Stimulated activated CD4-positive, alpha-beta T cell treated with anti-CD3 and anti-CD28 coated beads, Interleukin-4, amount 100 ng/mL, for 4 hours (primary cell): ENCODE measurements at places on chromosomes 4 and X.

DNA sequence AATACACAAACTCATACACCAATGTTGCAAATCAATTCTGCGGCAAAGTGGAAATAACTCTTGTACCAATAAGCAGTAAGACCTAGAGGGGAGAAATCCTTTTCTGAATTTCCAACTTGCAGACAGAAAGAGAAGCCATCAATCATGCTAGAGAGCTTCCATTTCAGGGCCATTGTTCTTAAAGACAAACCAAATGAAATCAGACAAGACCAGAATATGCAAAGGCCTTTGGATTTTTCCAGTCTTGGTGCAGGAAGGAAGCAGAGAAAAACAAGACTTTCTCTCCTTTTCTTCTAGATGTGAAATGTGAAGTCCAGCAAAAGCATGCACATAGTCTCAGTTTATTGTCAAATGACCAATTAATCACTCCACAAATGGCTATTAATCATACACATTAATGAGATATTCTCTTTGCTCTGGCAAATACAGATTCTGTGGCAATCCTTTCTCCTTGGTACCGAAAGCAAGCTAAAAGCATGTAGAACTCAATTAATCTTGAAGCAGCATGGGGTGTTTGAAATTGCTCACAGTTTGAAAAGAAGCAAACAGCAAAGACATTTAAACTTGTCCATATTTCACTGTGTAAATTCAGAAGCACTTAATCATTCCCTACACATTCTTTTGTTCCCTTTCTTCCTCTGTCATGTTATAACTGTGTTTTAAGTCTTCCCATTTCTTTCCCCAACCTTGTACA is 466.1 kb downstream of the GPAT3 start:
- DNase-seq: no peak

DNA sequence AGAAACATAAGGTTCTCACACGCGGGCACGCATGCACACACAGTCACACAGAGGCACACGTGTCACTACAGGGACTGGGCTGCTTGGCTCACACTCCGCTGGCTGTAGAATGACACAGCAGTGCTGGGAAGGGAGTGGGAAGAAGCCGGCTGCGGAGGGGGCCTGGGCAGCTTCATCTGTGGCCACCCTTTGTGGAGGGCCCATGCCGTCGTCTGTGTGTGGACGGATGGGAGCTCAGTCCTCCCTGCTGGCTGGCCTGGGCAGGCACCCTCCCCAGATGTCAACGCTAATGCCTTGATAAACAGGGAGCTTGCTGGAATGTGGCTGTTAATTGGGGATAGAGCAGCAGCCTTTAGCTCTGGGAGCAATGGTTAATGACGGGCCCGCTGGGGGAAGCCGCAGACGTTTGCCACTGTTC is 621.1 kb downstream of the BCOR start:
- no peak for DNase-seq

DNA sequence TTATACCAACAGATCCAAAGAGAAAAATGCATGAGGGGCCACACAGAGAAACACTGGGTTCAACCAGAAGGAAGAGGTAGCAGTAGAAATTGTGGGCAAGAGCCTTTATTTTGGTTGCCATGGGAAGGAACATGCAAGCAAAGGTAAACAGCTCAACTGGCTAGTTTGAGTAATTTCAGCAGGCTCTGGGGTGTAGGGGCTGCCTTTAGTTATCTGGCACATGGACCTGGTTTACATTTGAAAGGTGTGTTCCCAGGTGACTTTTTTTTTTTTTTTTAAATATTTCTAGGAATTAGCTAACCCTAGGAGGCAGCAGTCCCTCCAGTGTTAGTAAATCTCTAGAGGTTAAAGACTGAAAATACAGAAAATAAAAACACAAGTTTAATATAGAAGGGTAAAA is 481.9 kb downstream of the ACTRT1 start:
- DNase-seq: no peak

GRCh38 chr4:113645771-113646441 is 115.6 kb downstream of the CAMK2D start:
- DNase-seq: no peak

- no peak for DNase-seq
These were observed 38.3 kb downstream of the SYTL5 start for GRCh38 chrX:38044701-38045100.

DNA sequence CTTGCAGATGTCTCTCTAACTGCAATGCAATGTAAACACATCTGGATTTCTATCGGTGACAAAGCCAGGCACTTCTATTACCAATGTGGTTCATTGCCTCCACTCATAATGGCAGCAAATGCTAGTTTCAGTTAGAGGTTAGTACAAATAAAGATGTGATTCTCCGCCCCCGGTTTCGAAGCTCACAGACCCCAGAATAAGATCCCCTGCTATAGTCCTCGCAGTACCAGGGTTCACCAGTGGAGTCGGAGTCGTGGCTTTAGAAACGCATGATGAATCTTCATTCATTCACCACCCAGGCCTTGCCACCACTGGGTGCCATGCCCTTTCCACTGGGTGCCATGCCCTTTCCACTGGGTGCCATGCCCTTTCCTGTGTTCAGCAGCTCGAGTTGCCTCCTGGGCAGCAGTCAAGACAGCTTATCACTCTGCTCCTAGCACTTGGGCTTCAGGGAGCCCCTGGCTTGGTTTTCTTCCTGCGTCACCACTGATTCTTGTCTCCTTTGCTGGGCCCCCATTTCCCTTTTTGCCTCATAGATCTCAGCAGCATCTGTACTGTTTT is 3.5 kb upstream of the NAA10 start:
- no peak for DNase-seq

DNA sequence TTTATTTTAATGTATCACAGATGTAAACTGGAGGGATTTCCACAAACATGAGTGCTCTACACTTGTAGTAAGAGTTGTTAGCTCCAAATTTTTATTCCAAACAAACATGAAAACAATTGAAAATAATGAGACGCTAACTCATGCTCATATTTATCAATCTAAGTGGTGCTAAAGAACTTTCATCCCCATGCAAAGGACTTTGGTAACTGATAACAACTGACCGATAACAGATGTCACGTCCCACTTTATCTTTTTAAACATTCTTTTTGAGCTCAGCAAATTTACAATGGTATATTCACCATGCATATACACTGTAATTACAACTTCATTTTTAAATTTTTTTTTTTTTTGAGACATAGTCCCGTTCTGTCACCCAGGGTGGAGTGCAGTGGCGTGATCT is 15.6 kb upstream of the MAOA start:
- DNase-seq: no peak

DNA sequence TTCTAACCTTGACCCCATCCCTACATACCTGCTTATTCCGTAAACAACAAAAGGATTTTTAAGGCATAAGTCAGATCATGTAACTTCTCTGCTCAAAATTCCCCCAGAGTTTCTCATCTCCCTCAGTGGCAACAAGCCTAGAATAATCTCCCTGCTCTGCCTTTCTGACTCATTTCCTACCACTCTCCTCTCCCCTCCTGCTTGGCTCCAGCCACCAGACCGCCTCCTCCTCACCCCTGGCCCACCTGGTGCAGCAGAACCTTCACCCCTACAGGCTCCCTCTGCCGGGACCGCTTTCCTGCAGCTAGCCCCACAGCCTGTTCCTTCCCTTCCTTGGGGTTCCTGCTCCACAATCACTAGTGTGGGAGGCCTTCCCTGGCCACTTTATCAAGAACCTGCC is 32.1 kb downstream of the TSPAN5 start:
- DNase-seq: no peak

DNA sequence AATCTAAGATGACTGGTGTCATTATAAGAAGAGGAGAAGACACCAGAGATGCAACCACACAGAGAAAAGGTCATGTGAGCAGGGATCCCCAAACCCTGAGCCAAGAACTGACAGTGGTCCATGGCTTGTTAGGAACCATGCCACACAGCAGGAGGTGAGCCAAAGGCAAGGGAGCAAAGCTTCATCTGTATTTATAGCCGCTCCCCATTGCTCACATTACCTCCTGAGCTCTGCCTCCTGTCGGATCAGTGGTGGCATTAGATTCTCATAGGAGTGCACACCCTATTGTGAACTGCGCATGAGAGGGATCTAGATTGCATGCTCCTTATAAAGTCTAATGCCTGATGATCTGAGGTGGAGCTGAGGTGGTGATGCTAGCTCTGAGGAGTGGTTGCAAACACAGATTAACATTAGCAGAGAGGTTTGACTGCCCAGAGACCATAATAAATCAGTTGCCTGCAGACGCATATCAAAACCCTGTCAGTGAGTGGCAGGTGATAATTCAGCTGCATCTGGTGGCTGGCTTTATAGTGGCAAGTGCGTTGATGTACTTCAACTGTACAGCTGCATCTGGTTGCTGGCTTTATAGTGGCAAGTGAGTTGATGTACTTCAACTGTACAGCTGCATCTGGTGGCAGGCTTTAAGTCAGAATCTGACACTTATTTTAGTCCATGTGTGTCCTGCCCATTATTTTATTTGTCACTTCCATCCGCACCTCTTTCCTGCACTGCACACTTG is 19.8 kb upstream of the CXCL2 start:
- no peak for DNase-seq

DNA sequence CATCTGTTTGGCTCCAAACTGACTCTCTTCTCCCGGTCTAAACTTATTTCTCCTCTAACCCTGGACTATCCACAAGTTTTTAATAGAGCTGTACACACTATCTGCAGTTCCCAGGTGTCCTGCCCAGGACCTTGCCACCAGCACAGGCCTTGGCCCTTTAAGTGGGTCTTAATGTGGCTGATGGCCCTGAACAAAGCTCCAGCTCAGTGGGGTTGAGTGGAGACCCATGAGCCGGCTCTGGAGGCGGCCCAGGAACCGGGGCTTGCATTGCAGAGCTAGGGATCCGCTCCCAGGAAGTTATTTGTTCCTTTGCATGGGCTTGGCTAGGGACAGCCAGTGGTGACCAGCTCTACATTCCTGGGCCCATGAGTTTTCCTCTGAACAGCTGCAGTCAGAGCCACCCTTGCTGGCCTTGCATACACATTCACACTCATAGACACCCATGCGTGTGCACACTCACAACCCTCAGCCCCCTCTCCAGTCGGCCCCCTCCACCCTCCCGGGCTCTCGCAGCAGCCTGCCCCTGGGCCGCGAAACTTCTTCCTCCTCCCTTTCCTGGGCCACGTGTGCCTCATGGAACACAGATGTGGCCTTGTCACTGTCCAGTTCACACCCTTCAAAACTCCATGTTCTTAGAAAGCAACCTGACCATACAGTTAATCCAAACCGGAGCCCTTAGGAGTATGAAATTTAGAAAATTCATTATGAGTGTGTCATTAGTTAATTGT is 58.2 kb downstream of the GPR143 start:
- DNase-seq: no peak

DNA sequence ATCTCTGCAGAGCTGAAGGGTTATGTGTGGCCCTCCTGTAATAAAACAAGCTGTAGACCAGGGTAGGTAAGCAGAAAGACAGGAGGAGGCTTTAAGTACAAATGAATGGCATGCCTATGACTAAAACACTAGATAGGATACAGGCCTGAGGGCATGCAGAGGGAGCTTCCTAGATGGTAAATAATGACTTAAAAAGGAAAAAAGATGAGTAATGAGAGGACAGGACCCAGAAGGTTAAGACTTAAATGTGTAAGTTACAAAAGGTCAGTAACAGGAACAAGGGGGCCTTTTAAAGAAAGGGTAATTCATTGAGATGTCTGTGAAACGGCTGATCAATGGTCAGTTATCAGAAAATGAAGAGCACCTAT is 194.8 kb downstream of the SOWAHB start:
- no peak for DNase-seq

DNA sequence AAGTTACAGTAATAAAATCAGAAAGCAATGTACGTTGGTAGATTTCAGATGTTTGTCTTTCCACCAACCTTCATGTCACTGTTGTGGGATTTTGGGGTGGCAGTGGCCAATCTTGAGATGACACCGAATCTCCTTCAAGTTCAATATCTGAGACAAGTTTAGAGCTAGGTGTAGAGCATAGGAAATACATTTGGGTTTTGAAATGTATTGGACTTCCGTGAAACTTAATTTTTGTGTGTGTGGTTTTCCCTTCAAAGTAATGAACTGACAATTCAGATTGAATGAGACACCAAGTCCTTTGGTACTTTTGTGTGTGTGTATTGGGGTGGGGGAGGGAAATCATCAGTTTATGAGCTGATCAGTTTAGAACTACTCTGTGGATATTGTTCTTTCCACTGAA is 1.8 kb downstream of the WDR44 start:
- DNase-seq: no peak

GRCh38 chr4:15714646-15715435 is 12.0 kb downstream of the BST1 start:
- DNase-seq: no peak

- DNase-seq: no peak
These were observed 301.0 kb downstream of the KCTD8 start for GRCh38 chr4:44147571-44148075.

DNA sequence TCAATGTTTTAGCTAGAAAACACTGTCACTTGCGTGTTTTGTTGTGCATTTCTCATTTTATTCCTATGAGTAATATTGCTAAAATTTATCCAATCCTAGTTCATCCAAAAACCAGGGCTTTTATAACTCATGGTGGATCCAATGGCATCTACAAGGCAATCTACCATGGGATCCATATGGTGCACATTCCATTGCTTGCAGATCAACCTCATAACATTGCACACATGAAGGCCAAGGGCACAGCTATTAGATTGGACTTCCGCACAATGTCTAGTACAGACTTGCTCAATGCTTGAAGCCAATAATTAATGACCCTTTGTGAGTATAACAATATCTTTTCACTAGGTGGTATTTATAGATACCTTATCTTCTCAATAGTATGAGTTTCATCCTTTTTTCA is 57.2 kb upstream of the UGT2B7 start:
- no peak for DNase-seq

DNA sequence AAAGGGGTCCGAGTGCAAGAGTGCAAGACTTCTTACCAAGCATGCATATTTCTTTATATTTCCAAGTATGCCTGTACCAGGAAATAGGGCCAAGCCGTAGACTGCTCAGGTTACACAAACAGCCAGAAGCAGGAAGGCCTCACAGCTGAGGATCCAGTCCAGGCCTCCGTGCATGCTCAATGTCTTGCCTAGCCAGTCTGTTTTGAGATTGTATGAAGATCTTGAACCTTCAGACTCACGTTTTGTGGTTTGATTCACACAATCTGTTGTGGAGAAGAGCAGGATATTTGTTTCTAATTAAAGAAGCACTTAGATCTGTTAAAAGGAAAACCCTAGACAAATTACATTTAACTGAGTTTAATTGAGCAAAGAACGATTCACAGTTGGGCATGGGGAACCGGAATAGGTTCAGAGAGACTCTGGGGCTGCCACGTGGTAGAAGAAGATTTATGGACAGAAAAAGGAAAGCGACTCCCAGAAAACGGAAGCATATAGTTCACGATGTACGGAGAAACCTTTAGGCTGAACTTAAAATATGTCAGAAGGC is 1.2 kb downstream of the MGST2 start:
- DNase-seq: no peak

DNA sequence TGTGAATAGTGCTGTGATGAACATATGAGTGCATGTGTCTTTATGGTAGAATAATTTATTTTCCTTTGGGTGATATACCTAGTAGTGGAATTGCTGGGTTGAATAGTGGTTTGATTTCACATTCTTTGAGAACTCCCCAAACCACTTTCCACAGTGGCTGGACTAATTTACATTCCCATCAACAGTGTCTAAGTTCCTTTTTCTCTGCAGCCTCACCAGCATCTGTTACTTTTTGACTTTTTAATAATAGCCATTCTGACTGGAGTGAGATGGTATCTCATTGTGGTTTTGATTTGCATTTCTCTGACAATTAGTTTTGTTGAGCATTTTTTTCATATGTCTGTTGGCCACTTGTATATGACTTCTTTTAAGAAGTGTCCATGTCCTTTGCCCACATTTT is 29.1 kb downstream of the JADE3 start:
- DNase-seq: no peak

- no peak for DNase-seq
These were observed 58.0 kb upstream of the H2AZ1 start for GRCh38 chr4:100008048-100008447.
